ENCODE measurements at places on chromosomes 5 and 9.

DNA sequence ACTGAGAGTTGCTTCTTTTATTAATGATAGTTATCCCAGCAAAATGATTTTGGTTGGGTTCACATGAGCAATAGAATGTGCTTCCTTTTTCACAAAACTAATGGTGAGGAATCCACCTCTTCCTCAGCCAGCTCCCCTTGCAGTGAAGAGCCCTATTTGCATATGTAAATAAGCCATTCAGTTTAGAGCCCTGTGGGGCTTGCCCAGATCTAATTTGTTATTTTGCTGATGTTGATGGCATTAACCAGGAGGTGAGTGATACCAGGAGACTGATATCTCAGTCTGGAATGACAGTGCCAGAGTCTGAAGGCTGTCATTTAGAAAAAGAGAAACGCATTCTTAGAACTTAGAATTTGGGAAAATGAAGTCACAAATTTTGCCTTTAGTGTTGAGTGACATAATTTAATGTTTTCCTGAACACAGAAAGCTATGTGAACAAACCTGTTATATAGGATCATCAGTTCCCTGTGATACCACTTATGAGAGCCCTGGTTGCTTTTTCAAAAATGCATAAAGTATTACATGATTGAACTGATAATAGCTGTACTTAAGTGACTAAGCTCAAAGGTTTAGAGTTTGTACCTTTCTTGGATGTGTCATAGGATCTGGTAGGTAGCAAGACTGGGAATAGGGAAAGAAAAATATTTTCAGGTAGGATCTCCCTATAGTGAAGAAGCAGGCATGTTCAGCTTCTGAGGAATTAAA is 271.6 kb downstream of the MAST4 start:
- no peak for DNase-seq

DNA sequence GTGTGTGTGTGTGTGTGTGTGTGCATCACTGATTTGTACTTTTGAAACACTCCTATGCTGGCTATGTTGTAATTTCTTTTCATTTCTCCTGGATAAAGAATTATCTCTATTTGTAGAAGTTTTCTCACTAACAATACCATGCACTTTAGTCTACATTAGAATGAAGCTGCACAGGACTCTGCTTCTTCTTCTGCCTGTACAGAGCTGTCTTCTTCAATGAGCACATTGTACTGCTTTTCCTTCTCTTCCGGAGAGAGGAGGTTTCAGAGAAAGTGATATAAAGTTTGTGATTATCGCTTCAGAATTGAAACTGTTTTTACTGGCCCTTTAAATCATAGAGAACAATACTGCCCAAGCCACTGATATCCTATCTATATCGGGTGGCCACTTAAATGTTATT is 677.0 kb downstream of the NR2F1-AS1 start:
- DNase-seq: no peak

DNA sequence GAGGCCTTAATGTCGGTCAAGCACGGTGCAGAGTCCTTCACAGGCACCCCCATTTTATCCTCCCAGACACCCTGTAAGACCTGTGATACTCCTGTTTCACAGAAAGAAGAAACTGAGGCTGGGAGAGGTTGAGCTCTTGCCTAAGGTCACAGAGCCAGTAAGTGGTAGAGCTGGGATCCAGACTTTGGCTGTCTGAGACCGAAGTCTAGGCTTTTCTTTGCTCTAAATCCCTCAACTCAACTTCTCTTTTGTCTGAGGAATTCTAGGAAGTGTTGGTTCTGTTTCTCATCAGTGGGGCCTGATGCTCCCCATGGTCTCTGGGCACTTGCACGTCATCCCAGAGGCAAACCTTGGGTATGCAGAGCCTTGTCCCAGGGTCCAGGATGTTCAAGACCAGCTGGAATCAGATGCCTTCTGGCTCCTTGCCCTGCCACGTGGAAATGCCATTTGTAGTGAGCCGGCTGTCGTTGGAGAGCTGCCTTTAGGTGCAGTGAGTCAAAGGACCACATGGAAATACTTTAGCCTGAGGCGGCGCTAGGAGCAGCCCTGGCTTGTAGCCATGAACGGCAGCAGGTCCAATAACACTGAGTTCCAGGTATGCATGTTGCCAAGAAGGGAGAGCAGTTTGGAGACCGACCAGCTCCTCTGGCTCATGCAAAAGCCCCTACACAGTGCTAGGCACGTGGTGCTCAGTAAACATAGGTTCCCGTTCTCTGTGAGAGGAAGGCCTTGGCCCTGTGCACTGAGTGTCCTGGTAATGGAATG is 9.2 kb downstream of the DCANP1 start:
- no peak for DNase-seq

GRCh38 chr5:170131235-170131634 is 25.5 kb downstream of the FOXI1 start:
- DNase-seq: no peak

DNA sequence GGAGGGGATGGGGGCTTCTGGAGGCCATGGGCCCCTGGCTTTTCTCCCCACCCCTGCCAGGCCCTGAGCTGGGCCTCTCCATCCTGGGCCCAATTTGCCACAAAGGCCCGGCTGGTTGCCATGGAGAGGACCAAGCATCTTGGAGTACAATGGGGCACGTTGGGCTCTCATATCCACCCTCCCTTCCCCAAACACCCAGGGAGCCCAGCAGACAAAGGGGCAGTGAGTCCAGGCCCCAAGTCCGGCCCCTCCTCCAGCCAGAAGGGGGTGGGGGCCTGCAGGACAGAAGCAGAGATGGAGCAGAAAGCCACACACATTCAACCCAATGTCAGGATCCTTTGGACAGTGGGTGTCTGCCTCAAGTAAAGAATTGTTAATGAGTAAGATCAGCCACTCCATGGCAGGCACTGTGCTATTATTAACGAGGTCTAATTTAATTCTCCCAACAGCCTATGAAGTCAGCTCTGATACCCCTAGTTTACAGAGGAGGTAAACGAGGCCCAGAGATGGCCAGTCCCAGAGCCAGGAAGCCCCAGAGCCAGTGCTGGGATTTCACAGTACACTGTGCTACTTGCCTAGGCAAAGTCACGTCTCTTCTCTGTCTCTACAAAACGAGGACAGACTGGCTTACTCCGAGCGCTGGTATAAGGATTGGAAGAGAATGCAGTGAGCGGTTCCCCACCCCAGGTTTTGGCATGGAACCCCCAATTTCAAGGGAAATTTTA is 2.3 kb downstream of the CRB2 start:
- no peak for DNase-seq

GRCh38 chr5:55634866-55635265 is 77.3 kb downstream of the SLC38A9 start:
- DNase-seq: no peak

- no peak for DNase-seq
These were observed 7.9 kb downstream of the C9orf50 start for GRCh38 chr9:129612815-129613519.

- DNase-seq: no peak
These were observed 271.2 kb downstream of the SLIT3 start for GRCh38 chr5:169029661-169030274.

DNA sequence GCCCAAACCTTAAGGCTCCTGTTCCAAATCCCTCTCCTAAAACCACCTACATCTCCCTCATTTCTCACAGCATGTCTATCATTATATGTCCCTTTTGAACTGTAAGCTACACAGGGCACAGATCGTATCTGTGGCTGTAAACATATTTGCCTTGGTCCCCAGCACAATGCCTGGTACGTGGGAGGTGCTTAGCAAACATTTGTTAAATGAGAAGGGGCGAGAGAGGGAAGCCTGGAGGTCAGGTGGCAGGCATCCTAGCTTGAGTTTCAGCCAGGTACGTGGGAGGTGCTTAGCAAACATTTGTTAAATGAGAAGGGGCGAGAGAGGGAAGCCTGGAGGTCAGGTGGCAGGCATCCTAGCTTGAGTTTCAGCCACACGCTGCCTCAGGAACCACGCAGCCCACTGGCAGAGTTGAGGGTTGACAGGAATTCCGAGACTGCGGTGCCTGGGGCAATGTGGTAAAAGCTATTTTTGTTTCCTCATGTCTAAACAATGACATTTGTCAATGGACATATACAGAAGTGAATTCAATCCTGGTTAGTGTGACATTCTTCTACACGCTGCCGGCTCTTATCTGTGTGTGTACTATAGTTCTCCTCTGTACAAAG is 113.6 kb downstream of the EFNA5 start:
- DNase-seq: no peak

DNA sequence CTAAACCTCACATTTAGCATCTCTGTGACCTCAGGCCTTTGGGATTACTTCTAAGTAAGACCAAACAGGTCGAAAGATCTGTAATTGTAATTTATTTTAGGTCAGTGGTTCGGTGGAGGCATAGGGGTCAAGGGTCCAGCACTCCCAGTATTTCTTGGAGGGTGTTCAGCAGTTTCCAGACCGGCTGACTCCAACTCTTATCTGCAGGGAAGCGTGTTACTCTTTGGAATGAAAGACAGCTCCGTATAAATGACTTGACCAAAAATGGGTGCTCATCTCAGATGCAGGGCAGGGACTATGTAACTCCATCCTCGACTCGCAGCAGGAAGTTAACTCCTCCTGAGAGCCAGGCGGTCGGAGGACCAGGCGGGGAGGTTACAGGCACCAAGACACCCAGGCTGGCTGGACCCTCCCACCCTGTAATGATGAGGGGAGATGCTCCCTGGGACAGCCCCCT is 620 bp upstream of the VPS13A start:
- DNase-seq: no peak

GRCh38 chr9:92617951-92618510 is 51.9 kb downstream of the IPPK start:
- no peak for DNase-seq

DNA sequence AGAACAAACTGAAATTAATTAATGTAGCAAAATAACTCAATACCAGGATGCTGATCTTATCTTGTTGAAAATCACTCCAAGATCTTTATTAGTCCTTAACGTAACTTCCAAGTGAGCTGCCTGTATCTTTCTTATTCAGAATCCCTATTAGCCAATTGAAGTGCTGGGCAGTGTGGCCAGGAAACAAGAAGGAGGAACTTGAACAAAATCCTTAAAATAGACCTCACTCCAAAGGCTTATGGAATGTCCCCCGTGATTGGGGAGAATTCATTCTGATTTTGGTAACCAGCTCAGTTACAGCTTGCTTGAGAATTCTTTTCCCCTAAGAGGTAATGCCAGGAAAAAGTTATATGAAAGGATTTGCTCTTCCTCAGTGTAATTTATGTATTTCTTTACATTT is 171.0 kb downstream of the DEPDC1B start:
- no peak for DNase-seq

- no peak for DNase-seq
These were observed 13.0 kb upstream of the CXXC5 start for GRCh38 chr5:139635191-139635590.

- DNase-seq: no peak
These were observed 72.0 kb downstream of the CETN3 start for GRCh38 chr5:90337449-90338052.

DNA sequence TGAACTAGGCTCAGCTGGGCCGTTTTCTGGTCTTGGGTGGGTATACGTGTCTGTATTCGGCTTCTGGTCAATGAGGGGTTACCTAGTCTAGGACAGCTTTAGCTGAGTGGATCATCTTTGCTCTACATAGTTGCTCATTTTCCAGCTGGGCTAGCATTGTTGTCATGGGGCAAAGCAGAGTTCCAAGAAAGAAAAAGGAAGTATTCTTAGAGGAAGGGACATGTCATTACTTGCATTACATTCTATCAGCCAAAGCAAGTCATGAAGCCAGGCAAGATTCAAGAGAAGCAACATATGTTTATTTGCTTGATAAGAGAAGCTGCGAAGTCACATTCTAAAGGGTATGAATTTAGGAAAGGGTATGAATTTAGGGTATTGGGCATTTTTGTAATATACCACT is 396.5 kb downstream of the ZNF608 start:
- DNase-seq: no peak

DNA sequence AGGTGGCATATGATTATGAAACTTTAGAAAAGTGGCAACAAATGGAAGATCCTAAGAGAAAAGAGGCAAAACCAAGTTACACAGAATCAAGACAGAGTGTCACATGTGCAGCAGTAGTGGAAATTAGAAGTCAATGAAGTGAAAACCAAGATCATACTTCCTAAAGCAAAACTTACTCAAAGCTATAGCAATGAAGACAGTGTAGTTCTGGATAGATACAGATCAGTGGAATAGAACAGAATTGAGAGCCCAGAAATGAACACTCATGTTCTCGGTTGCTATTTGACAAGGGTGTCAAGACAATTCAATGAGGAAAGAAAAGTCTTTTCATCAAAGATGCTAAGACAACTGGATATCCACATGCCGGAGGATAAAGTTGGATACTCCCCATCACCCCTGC is 43.5 kb downstream of the NAA35 start:
- DNase-seq: no peak

GRCh38 chr5:68823301-68823700 is 270.5 kb upstream of the SLC30A5 start:
- DNase-seq: no peak

- DNase-seq: no peak
These were observed 11.8 kb downstream of the BRD3 start for GRCh38 chr9:134055981-134056461.

DNA sequence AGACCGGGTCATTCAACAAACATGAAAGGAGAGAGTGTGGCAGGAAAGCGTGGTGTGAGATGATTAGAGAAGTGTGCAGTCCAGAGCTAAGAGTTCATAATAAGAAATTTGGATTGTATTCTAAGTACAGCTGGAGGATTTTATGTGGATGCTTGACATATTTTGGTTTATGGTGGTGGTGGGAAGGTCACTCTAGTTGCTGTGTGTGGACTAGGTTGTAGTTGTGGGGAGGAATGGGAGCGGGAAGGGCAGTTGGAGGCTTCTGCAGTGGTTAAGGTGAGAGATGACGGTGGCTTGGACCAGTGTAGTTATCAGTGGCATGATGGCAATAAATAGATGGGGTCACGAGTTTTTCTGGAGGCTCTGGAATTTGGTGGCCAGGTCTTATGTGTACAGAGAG is 45.7 kb upstream of the GPR151 start:
- DNase-seq: no peak

- no peak for DNase-seq
These were observed 270.2 kb upstream of the BRINP1 start for GRCh38 chr9:119639287-119639955.

- DNase-seq: no peak
These were observed 5.3 kb downstream of the NFX1 start for GRCh38 chr9:33295571-33295970.

GRCh38 chr5:102875721-102876123 is 120.6 kb downstream of the PAM start:
- DNase-seq: no peak

GRCh38 chr9:100064872-100065581 is 33.8 kb downstream of the ERP44 start:
- DNase-seq: no peak

- no peak for DNase-seq
These were observed 89.2 kb downstream of the MVB12B start for GRCh38 chr9:126415741-126416370.

Measured in CD8-positive, alpha-beta memory T cell (primary cell).